Epithelial cell of prostate (primary cell): ENCODE measurements at places on chromosomes 2 and 18.

- DNase-seq = no peak
Observed at GRCh38 chr2:121248766-121249343, 36.1 kb downstream of the TFCP2L1 start.

GRCh38 chr2:41033127-41033526, 581.2 kb upstream of the SLC8A1 start:
- no peak for DNase-seq

- DNase-seq = no peak
Observed at GRCh38 chr2:216406826-216407225, 5.5 kb upstream of the SMARCAL1 start.

DNA sequence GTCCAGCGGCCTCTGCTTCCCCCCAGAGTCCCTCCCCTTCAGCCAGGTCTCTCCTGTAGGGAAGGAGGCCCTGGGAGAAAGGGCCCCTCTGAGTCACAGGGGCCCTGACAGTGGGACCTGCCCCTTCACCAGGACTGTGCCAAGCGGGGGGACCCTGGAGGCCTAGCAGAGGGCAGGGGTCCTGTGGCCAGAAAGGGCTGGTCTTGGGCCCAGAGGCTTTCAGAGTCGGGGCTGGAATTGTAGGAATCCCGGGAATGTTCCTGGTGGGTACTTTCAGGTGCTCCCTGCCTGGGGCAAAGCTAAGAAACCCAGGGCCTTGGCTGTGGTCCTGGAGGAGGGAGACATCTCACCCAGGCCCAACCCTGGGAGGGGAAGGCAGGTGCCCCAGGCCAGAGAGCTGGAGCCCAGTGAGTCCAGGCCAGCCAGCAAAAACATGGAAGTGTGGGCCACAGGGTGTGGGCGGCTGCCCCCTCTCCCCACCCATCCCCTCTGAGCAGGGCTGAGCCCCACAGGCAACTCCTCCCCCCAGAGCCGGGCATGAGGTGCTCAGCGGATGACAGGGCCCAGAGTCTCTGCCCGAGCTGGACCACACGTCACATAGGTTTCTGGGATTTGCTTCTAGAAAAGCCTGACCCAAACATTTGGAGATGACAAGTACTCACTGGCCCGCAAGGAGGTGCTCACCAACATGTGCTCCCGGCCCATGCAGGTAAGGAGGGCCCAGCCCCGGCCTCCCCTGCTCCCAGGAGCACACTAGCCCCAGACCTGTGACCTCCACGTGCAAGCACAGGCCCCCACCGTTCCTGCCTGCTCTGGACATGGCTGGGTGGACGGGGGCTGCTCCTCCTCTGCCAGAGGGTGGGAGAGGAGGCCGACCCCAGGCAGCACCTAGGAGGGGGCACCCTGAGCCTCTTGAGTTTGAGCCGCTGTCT, 48.2 kb upstream of the ALPP start:
- no peak for DNase-seq
